Panc1 (cell line): ENCODE measurements at places on chromosomes 1 and 21.

DNA sequence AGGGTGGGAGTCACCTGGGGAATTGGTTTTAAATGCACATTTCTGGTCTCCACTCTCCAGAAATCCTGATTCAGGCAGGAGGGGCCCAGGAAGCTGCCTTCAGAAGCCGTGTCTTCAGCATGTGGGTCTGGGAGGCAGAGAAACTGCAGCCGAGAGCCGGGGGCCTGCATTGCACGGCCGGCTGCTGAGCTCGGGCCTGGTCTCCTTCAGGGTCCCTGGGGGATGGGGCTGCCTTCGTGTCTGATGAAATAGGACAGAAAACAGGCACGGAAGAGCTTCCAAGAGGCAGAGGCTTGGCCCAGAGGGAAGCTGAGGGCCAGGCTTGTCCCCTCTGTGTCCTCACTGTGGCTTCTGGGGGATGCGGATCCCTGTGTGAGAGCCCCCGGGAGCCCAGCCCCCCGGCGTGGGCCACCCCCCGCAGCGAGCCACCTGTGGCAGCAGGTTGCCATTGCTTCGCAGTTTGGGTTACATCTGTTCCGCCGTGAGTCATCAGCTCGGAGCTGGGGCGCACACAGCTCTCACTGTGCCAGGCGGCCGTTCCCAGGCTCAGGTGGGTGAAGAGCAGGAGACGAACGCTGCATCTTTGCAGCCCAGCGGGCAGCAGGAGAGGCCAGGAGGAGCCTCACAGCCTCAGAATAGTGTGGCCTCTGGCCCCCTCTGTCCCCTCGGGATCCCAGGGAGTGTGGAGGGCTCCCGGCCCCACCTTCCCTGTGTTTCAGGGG, 72.4 kb downstream of the AJAP1 start:
- DNase-seq = no peak

DNA sequence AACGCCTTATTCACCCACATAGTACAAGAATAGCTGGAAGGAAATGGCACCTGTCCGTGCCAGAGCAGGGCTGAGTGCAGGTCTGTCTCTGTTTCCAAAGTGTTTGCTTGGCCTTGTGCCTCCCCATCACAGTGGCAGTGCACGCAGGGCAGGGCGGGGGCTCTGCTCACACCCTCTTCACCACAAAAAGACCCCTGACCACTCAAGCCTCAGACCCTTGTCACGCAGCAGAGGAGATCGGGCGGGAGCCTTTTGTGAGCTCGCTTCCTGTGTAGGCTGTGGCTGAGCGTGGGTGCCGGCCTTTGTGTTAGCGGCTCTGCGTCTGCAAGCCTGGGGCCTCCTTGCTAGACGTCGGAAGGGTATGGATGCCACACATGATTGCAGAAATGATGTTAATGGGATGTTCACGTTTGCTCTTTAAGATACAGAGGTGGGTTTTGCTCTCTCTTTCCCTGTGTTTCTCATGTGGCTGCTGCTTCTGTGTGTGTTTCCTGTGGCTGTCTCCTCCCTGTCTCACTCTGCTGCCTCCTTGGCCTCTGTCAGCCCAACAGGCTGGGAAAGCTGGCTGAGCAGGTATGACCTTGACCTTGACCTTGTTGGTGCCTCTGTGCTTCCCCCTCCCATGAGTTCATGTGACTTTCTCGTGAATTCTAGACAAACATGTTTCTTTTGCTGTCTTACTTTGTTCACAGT, 45.4 kb downstream of the S100B start:
- DNase-seq = no peak

DNA sequence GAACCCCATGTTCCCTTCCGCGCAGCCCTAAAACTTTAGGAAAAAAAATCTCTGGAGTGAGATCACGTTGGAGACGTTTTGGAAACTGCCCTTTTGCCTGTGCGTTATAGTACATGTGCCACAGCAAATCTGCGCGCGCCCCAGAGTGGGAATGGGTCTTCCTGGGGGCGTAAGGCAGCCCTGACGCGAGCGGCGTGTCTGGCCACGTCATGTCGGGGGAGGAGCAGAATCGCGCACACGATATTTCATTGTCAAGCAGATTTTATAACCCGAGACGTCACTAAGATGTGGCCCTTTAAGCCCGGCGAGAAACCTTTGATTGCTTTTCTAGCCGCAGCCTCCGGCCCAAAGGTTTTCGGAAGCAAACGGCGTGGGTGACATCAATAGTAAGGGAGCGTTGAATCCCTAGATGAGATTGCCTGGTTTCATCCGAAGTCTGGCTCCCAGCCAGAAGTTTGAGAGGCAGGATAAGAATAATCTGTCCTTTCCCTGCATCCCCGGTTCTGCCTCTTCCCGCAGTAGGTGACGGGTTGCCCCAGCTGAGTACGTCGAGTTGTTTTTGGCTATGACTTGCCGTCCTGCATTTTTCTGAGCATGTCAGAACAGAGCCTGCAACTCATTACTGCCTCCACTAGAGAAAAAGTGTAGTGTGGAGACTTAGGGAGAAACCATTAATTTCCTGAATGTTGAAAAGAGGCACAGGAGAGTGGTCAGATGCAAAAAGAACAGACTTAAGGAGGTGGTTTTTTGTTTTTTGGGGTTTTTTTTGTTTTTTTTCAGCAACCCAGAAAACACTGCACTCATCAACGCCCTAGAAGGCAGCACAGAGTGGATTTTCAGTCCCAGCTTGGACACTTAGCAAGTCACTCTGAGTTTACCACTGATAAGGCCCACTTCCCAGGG, 817 bp upstream of the PMVK start:
- peak; percentile 84 for DNase-seq

GRCh38 chr1:93758842-93759515, 77.3 kb upstream of the BCAR3 start:
- no peak for DNase-seq

- DNase-seq = peak; percentile 12
Measured at GRCh38 chr1:165143437-165144065, 213.0 kb downstream of the LMX1A start.

DNA sequence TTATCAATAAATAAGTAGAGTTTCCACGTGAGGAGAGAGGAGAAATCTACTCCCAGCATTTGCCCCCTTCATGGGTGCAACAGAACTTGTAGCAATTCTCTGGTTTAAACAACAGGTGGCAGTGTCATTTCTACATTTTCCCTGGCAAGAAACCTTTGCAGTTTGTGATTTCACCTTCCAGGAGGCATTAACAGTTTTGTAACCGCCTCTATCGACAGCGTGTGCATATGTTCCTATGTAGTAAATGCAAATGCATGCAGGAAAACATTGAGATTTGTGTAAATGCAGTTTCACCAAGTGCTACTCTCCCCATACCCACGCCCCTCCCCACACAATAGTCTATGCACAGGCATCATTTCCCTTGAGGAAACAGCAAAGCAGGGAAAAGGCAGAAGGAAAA, 494.7 kb downstream of the SMYD3 start:
- peak; percentile 27 for DNase-seq

DNA sequence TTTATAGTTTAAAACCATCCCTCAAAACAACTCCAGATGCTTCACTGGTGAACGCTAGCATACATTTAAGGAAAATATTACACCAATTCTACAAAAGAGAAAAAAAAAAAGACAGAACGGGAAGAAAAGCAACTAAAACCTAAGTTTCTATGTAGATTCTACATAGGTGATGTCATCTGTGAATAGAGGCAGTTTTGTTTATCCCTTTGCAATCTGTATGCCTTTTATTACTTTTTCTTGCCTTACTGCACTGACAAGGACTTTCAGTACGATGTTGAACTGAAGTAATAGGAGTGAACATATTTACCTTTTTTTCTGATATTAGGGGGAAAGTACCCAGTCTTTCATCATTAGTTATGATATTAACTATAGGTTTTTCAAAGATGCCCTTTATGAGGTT, 101.7 kb upstream of the HAO2 start:
- no peak for DNase-seq

DNA sequence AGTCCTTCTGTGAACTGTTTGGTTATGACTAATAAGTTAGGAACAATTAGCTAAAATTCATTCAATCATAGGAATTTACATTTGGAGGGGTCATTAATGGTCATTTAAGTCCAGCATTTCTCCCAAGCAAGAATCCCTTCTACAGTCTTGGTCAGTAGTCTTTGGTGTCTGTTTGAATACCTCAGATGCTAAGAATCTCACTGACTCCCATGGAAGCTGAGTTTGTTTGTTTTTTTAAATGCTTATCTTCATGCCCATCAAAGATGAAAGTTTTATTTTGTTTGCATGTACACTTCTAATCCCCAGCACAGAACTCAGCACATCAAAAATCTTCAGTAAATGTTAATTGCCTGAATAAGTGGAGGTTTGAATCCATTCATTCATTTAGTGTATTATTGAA, 41.3 kb upstream of the SLC44A3 start:
- no peak for DNase-seq

GRCh38 chr1:163399976-163400601, 78.3 kb downstream of the NUF2 start:
- no peak for DNase-seq

GRCh38 chr1:170355267-170355801, 176.6 kb upstream of the GORAB start:
- no peak for DNase-seq

DNA sequence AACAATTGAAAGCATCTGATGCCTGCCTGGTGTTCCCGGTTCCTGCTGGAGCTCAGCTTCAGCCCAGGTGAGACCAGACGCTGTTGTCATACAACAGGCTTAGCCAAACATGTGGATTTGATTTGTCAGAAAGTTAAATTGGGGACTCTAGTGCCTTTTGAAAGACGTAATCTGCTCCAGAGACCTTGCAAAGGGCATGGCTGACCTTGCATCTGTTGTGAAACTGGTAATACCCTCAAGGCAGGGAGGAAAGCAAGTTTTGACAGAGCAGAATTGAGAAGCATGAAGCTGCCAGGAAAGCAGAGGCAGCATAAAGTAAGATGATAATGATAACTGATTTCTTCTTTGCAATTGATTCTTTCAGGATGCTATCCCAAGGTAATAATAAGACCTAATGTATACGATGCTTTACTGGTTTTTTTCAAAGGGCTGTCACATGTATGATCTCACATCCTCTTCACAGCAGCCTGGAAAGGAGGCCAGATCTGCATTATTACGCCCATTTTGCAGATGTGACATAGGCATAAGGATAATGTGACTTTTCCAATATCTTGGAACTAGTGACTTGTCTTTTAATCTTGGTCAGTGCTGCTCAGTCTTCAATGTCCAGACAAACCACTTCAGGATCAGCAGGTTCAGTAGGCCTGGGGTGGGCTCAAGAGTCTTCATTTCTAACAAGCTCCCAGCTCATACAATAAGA, 24.7 kb upstream of the CNN3 start:
- DNase-seq = no peak

DNA sequence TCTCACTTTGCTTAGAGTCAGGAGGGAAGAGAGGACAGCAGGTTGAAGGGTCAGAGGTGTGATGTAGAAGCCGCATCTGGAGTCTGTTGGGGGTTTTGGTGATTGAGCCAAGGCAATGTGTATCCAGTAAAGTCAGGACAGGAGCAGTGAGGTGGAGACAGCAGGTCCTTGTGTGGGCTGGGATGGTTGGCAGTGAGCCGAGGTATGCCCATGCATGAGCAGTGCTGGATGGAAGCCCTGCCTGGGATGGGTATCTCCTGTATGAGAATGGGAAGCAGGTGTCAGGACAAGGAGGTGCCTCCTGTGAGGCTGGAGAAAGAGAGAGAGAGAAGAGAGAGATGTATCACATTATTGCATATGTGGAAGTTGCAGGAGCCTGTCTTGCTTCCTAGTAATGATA, 90.0 kb downstream of the OBSCN start:
- no peak for DNase-seq
